Glutamatergic neuron (in vitro differentiated cells): ENCODE measurements at places on chromosomes 13 and 19. TPM values are rescaled to one million over a fixed set of nuclear protein-coding genes. Genes with fewer than 3 reads are reported as not detected.

MEF2B gene
- total RNA-seq, result 1.7 TPM

CEACAM3 gene
- not detected for total RNA-seq

KIR3DL1 gene
- not detected for total RNA-seq

USE1 gene
- 14.9 TPM for total RNA-seq

ERICH4 gene
- total RNA-seq, result not detected

KATNAL1 gene
- 74.6 TPM for total RNA-seq

KLHL1 gene
- total RNA-seq, result not detected

FAM124A gene
- 3.7 TPM for total RNA-seq

LILRB5 gene
- 0.17 TPM for total RNA-seq

SMIM17 gene
- 2.7 TPM for total RNA-seq

CELF5 gene
- 12.5 TPM for total RNA-seq

FLT3 gene
- not detected for total RNA-seq

METTL21C gene
- total RNA-seq, result not detected

GRK1 gene
- total RNA-seq, result 1.2 TPM

ICAM4 gene
- total RNA-seq, result not detected

TRPC4 gene
- not detected for total RNA-seq

ZNF723 gene
- total RNA-seq, result not detected

ZNF865 gene
- total RNA-seq, result 14.6 TPM

ZNF71 gene
- total RNA-seq, result 48.2 TPM
